ENCODE measurements at places on chromosomes 2 and 18.

DNA sequence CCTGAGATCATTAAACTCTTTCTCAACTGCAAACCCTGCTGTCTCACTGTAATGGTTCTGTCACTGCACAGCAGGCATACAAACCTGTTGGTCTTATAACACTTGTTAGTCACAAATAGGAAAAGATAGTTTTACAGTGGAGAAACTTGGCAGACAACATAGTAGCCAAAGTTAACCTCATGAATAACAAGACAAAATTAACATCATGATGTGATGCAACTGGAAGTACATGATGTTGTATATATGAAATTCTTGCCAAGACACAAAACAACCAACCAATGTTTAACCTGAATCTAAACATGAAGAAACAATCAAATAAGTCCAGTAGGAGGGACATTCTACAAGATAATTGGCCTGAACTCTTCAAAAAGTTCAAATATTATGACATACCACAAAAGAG lies 189.3 kb downstream of the RNF152 start:
- no peak for DNase-seq

GRCh38 chr18:64037812-64038414 lies 68.0 kb downstream of the SERPINB8 start:
- DNase-seq: no peak

GRCh38 chr2:96739076-96739632 lies 710 bp downstream of the LMAN2L start:
- DNase-seq: no peak

GRCh38 chr2:178441426-178441825 lies 9.5 kb downstream of the PRKRA start:
- no peak for DNase-seq

- DNase-seq: no peak
Measured at GRCh38 chr18:40108596-40108995, 1846.4 kb upstream of the PIK3C3 start.

DNA sequence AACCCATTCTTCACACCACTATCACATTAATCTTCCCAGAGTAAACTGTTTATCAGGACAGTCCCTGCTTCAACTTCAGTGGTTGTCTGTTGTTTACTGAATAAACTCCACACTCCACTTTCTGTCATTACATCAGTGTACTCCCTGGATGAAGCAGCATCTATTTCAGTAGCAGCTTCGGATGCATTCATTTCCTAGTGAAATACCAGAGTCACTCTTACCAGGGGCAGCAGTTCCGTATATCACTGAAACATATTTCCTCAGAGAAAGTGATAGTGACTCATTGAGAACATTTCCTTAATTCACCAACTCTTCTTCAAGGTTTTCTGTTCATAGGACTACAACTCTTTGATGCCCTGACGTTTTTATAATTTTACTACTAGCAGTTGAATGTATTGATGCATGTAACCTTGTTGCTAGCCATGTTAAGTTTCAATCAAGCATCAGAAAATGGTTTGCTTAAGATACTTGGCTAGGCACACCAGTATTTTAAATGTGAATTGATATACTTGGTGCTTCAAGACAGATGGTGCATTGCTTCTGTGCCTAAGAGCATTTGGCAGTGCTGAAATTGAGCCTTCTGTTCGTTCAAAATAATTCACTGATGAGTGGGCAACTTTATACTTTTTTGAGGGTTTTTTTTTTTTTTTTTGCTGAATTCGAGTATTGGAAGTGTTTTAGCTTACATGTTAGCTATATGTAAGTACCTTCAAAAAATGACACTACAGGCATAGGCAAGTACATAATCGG lies 92.3 kb downstream of the UBE2E3 start:
- DNase-seq: no peak

- DNase-seq: no peak
Measured at GRCh38 chr2:114940785-114941458, 498.5 kb downstream of the DPP10 start.

DNA sequence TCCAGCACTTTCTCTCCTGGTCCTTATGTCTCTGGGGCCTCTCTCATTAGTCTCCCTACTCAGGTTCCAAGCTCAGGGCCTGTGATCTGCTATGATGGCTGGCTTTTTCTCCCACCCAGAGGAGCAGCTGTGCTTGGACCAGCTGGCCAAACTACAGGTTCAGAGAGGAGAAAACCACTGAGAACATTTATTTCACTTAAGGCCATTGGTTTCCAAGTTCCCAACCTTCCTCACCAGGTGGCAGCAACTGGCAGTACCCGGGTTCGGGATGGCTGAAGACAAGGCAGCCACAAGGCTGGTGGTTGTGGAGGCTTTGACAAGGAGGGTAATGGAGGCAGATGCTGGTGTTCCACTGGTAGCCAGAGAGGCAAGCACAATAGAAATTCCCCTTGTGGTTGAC lies 29.9 kb upstream of the SELENOI start:
- DNase-seq: no peak

DNA sequence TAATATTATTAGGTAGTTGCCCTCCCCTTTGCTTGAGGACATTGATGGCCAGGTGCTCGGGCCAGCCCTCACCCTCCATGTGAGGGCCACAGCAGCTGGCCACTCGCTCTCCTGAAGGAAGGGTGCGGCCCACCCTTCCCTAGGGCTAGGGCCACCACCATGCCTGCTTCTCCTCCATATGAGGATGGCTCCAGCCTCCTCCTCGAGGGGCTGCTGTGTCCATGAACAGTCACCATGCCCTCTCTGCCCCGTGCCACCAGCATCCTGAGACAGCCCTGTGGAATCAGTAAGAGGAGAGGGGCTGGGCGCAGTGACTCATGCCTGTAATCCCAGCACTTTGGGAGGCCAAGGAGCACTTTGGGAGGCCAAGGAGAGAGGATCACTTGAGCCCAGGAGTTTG lies 2.4 kb downstream of the GPR17 start:
- no peak for DNase-seq

GRCh38 chr2:164178835-164179465 lies 442.3 kb downstream of the GRB14 start:
- no peak for DNase-seq

DNA sequence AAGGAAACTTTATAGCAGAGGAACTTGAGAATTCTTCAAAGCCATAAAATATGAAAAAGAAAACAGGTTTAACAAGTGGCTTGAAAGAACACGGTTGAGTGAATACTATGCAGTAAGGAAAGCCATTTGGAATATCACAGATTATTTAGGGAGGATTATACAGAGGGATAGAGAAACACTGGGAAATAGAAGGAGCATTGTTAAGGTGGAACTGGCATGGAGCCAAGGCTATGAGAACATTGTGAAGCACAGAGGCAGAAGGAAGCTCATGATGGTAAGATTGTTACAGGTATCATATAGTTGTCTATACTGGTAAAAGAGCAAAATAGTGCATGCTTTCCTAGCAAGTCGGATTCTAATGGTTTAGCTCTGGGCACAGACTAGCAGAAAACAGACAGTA lies 87.1 kb downstream of the SS18 start:
- DNase-seq: no peak

- DNase-seq: no peak
Measured at GRCh38 chr2:133324150-133324561, 244.1 kb downstream of the NCKAP5 start.

- DNase-seq: no peak
Measured at GRCh38 chr18:69021211-69021805, 223.4 kb downstream of the CCDC102B start.

DNA sequence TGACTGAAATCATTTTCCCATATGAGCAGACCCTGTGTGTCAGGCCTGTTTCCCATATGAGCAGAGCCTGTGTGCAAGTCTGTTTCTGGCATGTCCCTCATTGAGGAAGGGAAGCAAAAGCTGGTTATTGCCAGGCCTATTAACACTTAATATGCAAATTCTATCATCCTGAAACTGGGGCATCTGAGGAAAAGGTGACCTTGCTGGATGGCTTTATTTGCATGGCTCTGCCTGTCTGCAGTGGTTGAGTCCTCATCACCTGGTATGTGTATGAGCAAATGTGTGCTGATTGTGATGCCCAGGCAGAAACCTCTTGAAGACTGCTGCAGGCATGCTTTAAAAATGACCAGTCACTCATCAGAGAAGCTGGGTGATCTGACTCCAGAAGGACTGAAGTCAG lies 31.2 kb downstream of the EIF4E2 start:
- no peak for DNase-seq

DNA sequence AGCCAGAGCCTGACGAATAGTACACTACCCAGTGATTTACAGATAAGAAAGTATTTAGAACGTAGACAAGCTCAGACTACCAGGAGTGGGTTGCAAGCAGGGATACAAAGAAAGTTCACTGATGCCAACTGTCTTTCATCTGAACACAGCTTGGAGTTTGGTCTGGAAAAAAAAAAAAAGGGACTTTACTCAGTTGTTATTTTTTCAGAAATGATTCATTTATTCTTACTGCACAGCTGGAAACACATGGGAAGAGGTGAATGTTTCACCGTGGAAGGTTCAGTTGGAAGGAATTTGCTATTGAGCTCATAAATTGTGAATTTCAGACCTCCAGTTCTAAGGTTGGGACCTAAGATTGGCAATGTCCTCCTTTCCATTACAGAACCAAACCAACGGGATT lies 259.7 kb downstream of the ETAA1 start:
- no peak for DNase-seq

DNA sequence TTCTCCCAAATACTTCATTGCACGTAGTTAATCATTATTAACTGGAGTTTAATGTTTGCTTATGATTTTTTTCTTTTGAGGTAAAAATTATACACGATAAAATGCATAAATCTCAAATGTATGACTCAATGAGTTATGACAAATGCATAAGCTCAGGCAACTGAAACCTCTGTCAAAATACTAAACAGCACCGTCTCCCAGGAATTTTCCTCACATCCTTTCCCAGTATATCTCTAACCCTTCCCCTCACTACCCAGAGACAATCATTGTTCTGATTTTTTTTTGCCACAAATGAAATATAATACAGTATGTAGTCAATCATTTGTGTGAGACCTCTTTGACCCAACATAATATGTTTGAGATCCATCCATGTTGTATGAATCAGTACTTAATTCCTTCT lies 606.5 kb downstream of the CPS1 start:
- DNase-seq: no peak

DNA sequence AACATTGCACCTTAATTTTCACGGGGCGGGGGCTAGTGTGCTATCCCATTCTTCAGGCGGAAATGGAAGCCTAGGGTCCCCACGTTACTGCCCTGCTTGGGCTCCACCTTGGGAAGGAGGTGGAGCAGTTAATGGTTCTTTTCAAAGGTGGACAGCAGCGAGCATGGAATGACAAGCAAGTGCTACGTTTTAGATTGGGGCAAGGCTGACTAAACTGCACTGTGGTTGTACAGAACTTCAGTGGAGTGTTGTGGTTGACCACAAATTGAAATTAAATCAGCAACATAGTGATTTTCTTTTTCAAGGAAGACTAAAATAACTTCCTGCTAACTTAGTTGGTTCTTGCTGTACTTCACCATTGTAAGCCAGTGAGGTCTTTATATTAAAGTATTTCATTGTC lies 47.0 kb downstream of the CHRNA1 start:
- peak; percentile 28 for DNase-seq

GRCh38 chr2:175205523-175205922 lies 24.0 kb upstream of the ATP5MC3 start:
- DNase-seq: no peak

- no peak for DNase-seq
Measured at GRCh38 chr2:9170458-9171130, 36.0 kb upstream of the ASAP2 start.

GRCh38 chr2:217363470-217363869 lies 503.6 kb upstream of the TNP1 start:
- DNase-seq: no peak

GRCh38 chr2:234954551-234954992 lies 2.8 kb downstream of the SH3BP4 start:
- DNase-seq: no peak

DNA sequence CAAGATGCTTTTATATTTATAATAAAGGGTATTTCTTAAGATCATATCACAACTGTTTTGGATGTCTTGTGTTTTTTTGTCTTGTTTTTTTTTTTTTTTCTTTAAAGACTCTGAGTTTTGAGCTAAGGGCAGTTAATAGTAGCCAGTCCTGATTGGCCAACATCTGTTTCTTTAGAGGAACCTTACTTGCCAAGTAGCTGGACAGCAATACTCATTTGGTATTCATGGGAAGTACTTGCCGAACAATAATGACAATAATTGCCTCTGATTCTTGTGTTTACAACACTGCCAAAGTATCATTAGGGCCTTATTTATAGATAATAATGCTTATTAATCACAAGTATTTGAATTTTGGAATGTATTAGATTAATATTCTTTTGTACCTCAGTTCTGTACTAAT lies 17.1 kb upstream of the POU3F3 start:
- no peak for DNase-seq

- DNase-seq: no peak
Measured at GRCh38 chr2:172736424-172737174, 954 bp downstream of the RAPGEF4 start.

DNA sequence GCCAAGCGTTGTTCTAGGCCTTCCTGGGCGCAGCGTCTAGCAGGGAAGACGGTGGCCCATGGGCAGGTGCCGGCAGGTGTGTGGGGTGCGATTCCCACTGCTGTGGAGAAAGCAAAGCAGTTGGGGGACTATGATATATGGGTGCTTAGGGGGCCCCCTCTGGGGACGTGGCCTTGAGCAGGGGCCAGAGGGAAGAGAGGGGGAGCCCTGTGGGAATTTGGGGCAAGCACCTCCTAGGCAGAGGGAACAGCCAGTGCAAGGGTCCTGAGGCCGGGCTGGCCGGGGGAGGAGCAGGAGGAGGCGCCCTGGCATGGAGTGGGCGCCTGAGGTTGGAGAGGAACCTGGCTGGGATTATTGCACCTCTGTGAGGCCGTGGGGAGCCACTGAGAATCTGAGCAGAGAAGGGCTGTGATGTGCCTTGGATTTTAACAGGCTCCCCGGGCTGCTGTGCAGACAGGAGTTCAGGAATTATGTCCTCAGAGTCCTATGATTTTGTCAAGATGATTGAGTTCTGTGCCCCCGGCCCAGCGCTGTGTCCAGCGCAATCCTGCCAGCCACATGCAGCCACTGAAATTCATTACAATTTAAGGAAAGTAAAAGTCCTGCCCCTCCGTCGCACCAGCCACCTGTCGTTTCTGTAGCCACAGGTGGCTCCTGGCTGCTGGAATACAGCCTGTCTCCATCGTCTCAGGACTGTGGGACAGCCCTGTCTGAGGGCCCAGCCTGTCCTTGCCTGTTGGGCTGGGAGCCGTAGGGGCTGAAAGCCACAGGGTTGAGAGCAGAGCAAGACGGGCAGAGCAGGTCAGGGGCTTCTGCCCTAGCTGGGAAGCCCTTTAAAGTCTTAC lies 9.1 kb upstream of the KLHL30 start:
- no peak for DNase-seq
